Brain pericyte (primary cell): ENCODE measurements at places on chromosomes 5 and 9.

DNA sequence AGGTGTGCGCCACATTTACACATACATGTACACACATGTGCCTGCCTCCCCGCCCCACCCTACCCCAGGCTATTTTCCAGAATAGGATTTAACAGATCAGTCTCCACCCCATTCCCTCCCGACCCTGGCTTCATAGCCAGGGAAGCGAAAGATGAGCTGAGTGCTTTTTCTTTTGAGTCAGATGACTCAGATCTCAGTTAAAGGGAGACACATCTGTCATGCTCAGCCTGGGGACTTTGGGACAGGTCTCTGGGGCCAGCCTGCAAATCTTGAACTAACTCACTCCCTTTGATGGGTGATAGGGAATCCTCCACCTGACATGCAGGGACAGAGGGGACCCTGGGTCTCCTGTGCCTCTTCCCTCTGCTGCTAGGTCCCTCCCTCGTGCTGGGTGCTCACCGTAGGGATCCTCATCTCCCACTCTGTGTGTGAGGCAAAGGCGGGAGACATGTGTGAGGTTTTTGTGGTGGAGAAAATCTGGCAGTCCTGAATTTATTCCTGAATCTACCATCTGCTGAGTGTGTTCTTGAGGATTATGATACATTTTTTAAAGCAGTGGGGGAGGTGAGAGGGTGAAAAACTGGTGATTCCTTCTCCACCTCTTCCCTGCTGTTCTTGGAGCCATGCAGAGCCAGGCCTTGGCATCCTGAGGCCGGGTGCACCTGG is 37.7 kb downstream of the NEUROG1 start:
- DNase-seq = no peak

GRCh38 chr5:110264661-110265060 is 461.8 kb downstream of the TMEM232 start:
- DNase-seq = no peak

DNA sequence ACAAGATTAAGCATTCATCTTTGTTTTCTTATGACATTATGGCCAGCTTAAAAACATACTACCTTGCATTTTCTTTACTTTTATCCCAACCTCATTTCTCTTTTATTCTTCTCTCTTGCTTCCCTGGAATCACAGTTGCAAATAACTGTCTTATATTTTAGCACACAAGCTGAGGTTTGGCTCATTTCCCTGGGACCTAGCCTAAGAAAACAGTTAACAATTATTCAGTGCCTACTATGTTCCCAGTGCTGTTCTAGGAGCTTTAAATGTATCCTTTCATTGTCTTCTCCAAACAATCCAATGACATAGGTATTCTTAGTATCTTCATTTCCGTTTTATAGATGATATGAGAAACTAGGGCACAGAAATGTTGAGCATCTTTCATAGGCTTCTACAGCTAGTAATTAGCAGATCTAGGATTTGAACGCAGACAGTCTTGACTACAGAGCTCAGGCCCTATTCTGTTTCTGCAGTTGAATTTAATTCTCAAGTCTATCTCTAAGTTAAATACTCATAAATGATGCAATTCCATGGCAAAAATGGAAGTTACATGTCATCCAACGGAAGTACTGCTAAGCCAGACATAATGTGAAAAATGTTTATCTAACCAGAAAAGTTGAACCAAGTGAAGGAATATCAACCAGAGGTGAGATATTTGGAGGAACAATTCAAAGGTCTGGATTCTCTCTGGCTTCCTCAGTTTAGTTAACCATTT is 52.3 kb upstream of the MTAP start:
- no peak for DNase-seq

GRCh38 chr9:98324801-98325200 is 69.4 kb upstream of the TBC1D2 start:
- no peak for DNase-seq

- no peak for DNase-seq
These were observed 61.7 kb downstream of the MRPL36 start for GRCh38 chr5:1737790-1738405.

DNA sequence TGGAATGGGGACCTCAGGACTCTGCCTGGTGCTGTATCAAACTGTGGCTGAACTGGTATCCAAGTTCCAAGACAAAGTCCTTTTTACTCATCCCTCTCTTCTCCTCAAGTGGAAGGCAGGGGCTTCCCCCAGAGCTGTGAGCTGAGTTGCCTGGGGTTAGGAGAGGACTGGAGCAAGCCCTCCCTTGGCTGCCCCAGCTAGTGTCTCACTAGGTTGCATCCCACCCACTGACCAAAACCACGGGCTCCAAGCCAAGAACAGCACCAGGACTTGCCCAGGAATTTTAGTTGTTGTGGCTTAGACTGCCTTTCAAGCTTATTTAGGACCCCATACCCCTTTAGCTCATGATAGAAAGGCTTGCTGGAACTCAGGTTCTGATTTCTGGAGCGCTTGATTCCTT is 158.7 kb upstream of the TNC start:
- no peak for DNase-seq

DNA sequence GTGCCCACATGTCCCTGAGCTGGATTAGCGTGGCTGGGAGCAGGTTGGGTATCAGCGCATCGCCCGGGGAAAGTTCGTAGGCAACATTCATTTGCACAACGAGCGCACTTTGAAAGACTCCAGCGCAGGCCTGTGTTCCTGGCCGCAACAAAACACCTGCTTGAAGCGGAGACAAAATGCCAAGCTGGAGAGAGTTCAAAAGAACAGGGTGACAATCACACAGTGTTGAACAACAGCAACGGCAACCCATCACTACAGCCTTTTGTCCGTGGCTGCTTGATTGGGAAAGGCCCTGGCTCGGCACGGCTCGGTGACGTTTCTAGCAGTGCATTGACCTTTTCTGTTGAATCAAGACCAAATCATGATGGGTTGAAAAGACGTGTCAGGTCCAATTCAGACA is 336.3 kb downstream of the IRX1 start:
- DNase-seq = no peak

GRCh38 chr5:132389585-132390286 is 20.2 kb downstream of the SLC22A5 start:
- DNase-seq = peak; percentile 96

DNA sequence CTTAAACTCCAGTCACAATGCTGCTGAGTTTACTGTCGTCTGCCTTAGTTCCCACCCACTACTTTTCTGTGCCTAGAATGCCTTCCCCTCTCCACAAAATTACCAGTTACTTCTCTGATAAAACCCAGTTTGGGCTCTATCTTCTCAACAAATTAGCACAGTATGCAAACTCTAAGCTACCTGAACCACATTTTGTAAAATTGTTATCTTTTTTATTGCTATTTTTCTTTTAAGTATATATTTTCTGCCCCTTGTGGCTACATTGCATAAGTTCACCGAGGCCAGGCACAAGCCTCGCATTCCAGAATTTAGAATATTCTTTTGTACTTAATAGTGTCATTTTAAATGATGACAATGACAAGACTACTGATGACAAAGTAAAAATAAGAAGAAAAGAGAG is 60.0 kb downstream of the POU5F2 start:
- no peak for DNase-seq

DNA sequence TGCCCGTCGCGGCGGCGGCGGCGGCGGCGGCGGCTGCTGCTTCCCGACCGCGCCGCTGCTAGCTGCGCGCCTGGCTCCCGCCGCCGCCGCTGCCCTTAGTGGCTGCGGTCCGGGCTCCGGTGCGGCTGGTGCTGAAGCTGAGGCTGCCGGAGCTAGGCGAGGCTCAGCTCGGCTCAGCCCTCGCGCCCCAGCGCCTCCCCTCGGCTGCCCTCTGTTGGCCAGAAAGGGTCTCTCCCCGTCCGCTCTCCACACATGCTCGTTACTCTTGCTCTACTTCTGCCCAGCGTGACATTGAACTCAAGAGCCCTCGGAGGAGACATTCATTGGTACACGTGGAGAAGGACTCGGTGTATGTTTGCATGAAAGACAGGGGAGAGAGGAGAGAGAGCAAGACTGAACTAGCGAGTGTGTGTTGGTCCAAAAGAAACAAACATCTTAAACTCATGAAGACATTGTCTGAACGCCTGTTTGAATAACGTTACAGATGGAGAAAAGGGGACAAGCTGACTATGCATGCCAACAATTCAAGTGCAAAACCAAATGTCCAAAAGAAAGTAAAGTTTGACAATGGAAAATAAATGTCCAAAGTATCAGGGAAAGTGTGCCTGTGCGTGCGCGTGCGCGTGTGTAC is at the start of gene HCN1:
TSS of gene HCN1 (minus strand) at position 175 of the 631 bp plus-strand sequence.
- peak; percentile 17 for DNase-seq

- no peak for DNase-seq
These were observed 146.9 kb downstream of the TENT4A start for GRCh38 chr5:6859951-6860638.

GRCh38 chr9:92846662-92847145 is 31.1 kb downstream of the ZNF484 start:
- DNase-seq = no peak

GRCh38 chr5:103041071-103041676 is 78.8 kb downstream of the GIN1 start:
- DNase-seq = peak; percentile 15

GRCh38 chr5:177431317-177432142 is 5.1 kb downstream of the GRK6 start:
- DNase-seq = no peak

DNA sequence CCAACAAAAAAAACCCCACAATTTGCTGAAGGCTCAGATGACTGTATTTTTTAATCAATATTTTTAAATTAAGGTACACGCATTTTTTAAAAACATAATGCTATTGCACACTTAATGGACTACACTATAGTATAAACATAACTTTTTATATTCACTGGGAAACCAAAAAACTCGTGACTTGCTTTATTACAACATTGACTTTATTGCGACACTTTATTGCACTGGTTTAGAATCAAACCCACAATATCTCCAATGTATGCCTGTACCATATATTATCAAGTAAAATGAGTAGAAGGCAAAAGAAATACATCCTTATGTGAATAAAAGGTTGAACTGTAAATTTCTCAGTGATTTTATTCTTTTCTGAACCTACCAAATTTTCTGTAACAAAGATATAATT is 53.7 kb downstream of the RICTOR start:
- no peak for DNase-seq

DNA sequence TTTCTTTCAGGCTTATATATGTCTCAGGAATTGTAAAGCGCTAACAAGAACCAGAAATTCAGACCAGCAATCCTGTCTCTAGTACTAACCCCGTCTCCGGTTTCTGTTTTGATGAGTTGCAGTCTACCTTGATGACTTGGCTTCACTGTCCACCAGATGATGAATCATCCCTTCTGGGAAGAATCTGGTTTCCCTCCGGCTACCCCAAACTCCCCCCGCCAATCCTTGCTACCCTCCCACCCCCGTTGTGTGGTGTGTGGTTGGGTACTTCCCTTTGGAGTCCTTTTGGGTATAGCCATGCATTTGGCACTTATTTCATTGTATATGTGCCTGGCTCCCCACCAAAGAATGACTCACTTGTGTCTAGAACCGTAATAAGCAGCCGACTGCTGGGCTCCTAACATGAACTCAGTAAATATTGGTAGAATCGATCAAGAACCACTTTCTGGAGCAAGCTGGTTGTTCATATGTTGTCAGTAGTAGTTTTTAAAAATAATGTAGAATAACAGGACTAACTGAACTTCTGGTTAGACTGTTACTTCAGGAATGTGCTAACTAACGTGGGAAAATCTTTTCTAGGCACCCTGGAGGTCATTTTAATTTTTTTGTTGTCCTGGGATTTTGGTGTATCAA is 8.3 kb upstream of the TGFBI start:
- DNase-seq = peak; percentile 94

- DNase-seq = no peak
These were observed 2.7 kb upstream of the LCN12 start for GRCh38 chr9:136949239-136949816.

DNA sequence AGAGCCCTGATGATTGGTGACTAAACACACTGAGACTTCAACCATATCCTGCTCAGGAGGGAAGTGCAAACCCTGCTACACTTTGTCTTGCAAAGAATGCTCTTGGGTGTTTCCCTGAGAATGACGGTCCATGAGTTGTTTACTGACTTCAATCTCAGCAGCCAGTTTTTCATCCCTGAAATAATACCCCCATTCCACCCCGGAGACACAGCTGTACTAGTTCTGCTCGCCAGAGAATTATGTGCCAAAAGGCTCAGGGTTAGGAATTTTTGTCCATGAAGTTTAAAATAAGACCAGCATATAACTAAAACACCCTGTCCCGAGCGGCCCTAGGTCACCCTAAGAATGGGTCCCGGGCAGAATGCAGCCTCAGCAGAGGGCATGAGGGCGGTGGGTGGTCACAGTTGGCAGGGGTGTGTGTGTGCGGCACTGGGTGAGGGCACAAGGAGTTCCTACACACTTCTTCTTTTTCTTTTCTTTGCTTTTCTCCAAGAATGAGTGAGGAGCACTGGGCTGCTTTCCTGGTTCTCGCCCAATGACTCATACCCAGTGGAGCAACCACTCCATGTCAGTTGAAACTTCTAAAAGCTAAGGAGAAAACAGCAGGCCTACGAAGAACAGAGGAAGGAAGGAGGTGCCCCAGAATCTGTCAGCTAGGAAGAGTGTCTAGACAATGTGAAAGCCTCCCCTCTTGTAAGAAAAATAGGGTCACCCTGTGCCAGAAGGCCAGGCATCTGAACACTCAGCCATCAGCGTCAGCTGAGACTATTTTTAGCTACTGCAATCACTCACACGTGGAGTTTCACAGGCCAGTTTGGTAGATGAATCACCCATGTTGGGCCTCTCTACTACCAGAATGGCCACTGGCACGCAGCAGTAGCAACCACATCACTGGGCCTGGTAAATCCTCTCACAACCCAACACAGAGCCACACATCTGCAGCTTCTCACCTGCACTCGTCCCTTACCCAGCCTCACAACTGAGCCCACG is 105.9 kb downstream of the DPYSL3 start:
- DNase-seq = peak; percentile 36

DNA sequence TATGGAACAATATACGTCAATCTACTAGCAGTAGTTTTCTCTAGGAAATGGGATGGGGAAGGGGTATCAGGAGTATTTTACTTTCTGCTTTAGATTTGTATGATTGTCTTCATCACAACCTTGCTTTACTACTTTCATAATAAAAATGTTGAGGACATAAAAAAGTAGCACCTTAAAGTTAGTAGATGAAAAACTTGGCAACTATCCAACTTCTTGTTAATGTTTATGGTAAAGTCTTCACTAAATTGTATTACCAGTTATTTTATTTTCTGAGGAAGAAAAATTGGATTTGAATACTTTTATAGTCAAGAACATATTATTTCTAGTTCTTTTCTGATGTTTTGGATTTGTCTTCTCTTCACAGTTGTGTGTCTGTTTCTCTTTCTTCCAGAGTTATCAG is 372.1 kb downstream of the ARRDC3 start:
- DNase-seq = no peak

GRCh38 chr9:4020755-4021296 is 279.0 kb downstream of the GLIS3 start:
- no peak for DNase-seq

- DNase-seq = no peak
These were observed 49.5 kb downstream of the PTGS1 start for GRCh38 chr9:122420315-122420714.

GRCh38 chr9:108133680-108134079 is 644.1 kb upstream of the KLF4 start:
- DNase-seq = no peak

DNA sequence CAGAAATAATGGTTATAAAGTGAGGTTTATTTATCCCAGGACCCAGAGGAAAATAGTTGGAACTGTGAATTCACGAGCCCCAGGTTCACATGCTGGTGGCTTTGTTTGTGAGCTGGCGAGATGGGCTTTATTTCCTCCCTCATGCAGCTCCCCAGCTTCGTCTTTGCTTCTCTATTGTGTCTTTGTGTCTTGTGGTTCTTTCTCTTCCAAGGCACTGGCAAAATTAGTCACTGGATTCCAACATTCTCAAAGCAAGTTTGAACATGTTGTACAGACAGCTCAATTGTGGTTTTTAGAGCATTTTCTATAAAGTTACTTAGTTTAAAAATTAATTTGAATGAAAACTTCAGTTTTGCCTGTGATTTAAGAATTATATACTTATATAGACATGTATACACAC is 7.2 kb downstream of the NDUFS6 start:
- DNase-seq = no peak
